ENCODE measurements at places on chromosomes 2 and 18.

GRCh38 chr2:199848389-199849130 lies 2.4 kb downstream of the FTCDNL1 start:
- DNase-seq, result no peak

DNA sequence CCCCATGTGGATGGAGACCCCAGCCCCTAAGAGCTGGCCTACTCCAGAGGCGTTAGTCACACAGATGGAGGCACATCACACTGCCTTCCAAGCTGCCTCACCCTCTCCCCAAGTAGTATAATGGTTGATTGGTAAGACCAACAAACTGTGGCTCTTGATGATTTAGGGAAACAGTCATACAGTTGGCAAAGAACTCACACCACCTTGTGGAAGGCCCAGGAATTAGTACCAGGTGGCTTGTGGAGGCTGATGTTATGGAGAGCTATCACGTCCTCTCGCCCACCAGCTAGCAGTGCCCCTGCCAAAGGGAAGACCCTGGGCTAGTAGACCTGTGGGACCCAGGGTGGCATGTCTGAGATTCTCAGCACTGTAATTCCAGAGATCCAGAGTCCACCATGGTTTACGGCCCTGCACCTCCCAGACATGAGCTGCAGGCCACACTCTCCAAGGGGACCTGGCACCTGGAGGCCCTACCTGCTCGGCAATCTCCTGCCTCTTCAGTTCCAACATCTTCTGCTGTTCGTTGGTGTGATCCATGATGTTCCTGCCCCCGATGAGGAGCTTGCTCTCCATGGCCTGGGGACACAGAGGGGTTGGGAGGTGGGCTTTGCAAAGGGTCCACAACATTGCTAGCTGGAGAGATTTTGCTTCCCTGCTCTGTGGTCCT lies 26.3 kb downstream of the KIF3C start:
- no peak for DNase-seq

- DNase-seq, result no peak
Measured at GRCh38 chr2:44843086-44843485, 98.4 kb upstream of the SIX3 start.

DNA sequence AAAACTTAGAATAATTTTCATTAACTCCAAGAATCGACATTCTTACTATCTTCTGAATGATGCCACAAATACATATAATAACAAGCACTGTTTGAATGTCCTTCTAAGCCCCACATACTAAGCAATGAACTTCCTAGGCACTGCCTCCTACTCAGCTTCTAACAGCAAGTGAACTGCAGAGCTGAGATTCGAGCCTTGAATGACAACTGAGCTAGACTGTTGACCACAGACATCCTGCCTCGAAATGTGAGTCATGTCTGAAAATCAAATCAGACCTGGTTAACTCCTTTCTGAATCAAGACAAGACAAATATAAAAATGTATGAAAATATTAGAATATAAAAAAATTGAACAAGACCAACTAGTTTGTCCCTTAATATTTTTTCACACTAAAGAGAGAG lies 108.1 kb downstream of the MYT1L start:
- no peak for DNase-seq

GRCh38 chr2:120907822-120908221 lies 172.2 kb downstream of the GLI2 start:
- no peak for DNase-seq

DNA sequence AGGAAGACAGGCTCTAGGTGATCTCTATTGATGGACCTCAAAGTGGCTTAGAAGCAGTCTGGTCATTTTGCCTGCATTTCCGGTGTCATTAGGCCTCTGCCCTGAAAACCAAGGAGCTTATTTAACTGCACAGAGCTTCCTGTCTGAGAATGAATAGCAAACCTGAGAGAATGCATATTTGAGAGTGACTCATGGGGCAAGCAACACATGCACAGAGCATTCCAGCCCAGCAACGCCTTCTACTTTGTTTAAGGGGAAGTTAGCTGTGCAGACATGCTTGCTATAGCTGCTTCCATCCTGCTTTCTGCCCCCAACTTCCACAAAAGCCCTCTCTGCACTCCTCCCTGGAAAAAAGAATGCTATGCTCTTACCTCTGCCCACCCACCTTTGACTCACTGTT lies 232.8 kb downstream of the GRB14 start:
- no peak for DNase-seq

GRCh38 chr2:239721531-239721930 lies 303.6 kb downstream of the NDUFA10 start:
- no peak for DNase-seq

DNA sequence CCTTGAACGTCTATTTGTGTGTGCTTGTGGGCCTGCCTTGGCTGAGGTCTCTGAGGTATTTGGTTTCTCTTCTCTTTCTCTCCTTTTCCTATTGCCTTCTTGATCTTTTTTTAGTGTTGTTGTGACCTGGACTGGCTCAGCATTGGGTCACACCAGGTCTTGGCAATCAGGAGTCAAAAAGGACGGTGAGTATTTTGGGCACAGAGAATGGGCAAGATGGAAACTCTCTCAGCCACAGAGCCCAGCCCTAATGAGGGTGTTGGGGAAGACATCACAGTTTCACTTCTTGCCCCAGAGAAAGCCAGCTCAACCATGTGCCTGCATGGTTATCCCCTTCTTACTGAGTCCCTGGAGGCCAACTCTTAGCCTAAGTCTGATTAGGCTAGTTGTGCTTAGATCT lies 13.7 kb upstream of the INO80C start:
- DNase-seq, result no peak

- no peak for DNase-seq
Measured at GRCh38 chr18:29096079-29096770, 919.3 kb upstream of the CDH2 start.

- DNase-seq, result no peak
Measured at GRCh38 chr2:160063271-160063670, 856 bp upstream of the PLA2R1 start.

DNA sequence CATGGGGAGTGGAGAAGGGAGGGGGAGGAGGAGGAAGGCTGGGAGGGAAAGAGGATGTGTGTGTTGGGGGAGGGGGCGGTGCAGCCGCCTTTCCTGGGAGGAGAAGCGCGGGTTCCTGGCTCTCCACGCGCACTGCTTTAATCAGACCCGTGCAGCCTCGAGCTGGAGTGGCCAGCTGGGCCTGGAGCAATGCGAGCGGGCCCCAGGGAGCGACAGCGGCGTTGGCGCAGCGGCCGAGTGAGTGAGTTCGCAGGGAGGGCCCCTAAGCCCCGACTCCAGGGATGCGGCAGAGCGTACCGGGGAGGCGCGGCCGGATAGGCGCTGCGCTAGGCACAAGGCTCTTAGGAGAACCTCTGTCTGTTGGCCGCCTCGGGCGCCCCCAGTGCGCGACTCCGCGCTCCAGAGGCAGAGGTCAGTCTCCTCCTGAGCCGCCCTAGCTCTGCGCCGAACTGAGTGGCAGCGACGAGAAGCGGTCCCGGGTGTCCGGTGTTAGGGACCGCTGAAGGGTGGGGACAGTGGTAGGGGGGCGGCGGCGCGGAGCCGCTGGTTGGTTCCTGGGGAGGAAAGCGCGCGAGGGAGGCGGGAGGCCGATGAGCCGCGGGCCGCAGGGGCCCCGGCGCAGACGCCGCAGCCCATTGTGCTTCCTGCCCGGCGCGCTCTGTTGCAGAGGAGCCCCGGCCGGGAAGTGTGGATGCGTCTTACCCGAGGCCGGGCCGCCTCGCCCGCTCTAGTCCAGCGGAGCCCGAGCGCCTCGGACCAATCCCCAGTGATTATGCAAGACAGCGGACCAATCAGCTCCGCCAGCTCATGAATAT lies 455 bp upstream of the DLX1 start:
- DNase-seq, result no peak

DNA sequence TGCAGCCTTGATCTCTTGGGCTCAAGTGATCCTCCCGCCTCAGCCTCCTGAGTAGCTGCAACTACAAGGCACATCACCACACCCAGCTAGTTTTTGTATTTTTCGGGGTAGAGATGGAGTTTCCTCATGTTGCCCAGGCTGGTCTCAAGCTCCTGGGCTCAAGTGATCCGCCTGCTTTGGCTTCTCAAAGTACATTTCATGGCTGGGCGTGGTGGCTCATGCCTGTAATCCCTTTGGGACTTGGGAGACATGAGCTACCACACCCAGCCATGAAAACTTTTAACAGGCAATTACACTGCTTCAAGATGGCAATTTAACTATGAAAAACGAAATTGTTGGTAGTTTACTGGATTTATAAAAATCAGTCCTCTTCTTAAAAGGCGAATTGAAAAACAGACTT lies 69.7 kb downstream of the MEP1B start:
- no peak for DNase-seq

GRCh38 chr2:96962567-96963203 lies 23.7 kb downstream of the FAM178B start:
- peak; percentile 80 for DNase-seq

GRCh38 chr2:35803126-35803525 lies 552.5 kb upstream of the CRIM1 start:
- no peak for DNase-seq

GRCh38 chr2:122329278-122329677 lies 573.8 kb downstream of the TSN start:
- DNase-seq, result no peak
